ENCODE measurements at places on chromosomes 2 and 18.
A peak's percentile ranks its signal among the peaks of the same experiment; 100 is the strongest.

DNA sequence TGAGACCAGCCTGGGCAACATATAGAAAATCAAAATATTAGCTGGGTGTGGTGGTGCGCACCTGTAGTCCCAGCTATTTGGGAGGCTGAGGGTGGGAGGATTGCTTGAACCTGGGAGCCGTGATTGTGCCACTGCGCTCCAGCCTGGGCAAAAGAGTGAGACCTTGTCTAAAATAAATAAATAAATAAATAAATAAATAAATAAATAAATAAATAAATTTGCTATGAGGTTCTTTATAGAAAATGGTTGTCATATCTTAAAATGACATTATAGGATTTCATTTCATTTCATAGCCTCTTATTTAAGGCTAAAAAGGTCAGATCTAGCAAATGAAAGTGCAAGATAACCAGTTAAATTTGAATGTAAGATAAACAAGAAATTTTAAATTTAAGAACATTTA, 193.0 kb downstream of the NAPG start:
- no peak for DNase-seq

GRCh38 chr2:110126906-110127305, 11.3 kb upstream of the MALL start:
- no peak for DNase-seq

DNA sequence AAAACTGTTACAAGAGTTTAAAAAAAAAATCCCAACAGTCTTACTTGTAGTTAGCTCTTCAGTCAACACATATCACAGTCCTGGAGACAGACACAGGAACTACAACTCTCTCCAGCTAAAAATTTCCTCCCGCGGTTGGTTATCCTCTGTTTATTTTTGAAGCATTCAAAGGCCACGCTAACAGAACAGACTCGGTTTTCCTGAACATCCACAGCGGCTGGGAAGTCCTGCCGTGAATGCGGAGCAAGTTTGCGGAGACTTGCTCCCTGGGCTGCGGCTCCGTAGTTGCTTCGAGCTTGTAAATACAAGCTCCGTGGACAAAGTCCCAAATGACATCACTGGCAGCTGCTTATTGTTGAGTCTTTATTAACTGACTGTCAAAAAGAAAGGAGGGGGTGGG, at the start of gene NCKAP5:
TSS of gene NCKAP5 (minus strand) at position 292 of the 400 bp plus-strand sequence. CDS start 50,937 bp downstream, outside the sequence.
- peak; percentile 22 for DNase-seq

DNA sequence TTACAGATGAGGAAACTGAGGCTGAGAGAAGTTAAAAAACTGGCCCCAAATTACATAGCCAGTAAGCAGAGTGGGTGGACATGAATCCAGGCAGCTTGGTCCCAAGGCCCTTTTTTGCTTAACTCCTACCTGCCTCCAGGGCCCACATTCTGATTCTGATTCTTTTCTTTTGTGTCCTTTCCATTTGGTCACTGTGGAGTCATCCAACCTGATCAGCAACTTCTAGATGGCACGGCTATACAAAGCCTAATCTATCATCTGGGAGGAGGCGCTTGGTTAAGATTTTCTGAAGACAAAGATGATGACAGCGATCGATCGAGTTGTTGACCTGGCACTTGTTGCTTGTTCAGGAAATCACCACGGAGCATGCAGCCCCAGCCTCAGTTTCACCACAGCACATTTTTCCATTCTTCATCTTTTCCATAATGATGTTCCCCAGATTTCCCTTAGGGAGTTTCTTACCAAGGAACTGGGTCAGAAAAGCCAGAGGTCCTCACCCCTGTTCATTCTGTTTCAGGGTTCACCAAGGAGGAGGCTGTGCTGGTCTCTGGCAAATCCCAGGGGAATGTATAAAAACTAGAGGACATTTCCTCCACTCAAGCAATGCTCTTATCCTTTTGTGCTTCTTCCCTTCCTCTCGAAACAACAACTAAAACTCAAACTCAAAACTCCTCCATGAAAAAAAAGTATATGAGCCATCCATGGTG, 6.9 kb upstream of the IGFBP2 start:
- no peak for DNase-seq

DNA sequence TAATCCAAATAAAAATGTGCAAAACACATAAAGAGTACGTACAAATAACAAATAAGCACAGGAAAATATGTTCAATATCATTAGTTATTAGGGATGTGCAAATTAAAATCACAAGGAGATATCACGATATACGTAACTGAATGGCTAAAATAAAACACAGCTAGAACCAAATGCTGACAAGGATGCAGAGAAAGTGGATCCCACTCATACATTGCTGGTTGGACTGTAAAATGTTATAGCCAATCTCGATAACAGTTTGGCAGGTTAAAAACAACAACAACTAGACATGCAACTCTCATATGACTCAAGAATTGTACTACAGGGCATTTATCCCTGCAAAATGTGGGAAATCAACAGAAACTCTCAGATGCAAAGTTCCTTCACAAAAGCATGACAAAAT, 553.9 kb downstream of the ADCYAP1 start:
- DNase-seq: no peak

GRCh38 chr2:155663265-155663664, 669.3 kb downstream of the NR4A2 start:
- DNase-seq: no peak

- no peak for DNase-seq
Measured at GRCh38 chr2:239585422-239585821, 184.6 kb upstream of the HDAC4 start.

DNA sequence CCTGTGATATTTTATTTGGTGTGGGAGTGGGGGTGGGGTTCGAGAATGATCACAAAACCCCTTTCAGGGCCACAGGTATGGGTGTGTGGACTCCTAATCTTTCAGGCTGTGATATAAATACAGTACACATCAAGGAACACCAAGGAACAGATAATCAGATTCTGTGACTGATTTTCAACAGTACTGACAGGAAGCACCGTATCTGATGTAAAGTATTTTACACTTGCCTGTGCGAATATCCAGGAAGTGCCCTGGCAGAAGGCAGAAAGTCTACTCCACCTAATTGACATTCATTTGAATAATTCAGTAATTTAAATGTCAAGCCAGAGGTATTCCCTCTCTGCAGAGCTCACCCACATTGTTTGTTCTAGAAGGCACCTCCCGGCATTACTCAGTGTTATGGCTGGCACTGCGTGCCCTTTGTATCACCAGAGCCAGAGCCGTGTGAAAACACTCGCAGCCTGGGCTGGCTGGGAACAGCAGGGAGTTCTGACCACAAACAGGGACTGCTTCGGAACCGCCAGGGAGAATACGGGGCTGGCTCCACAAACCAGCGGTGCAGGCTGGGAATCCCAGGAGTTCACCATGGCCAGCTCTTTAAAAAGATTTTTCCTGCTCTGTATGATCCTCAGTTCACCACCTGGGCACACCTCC, 91.8 kb downstream of the ACVR1 start:
- DNase-seq: no peak

DNA sequence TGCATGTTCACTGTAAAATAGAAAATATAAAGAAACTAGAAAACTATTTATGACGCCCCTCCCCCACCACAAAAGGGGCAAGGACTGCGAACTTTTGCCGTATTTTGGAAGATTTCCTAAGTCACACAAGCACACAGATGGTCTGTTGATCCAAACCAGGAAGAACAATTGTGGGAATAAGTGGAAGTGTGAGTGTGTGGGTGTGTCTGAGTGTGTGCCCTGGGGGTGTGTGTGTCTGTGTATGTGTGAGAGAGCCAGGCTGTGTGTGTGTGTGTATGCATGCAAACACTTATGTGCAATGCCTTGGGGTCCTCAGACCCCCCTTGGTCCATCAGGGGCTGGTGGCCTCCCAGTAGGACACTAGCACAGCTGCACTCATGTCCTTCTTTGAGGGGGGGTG, 43.1 kb downstream of the HPCAL1 start:
- no peak for DNase-seq

GRCh38 chr2:60447943-60448342, 105.5 kb downstream of the BCL11A start:
- DNase-seq: no peak

- no peak for DNase-seq
Measured at GRCh38 chr2:138201286-138201685, 237.0 kb downstream of the HNMT start.

DNA sequence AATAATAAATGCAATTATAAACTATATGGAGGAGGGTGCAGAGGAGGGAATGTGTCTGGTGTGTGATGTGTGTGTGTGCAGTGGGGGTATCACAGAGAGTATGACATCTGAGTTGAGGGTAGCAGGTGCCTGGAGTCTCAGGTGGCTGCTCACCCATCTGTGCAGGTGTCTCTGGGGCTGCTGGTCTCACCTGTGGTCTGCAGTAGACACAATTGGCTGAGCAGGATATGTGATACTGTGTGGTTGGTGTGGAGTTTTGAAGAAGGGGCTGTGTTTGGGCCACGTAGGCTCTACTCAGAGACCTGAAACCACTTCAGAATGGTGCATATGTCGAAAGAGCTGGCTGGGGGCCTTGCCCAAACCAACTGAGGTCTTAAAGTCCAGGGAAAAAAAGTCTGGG, 17.0 kb downstream of the FABP1 start:
- DNase-seq: no peak

DNA sequence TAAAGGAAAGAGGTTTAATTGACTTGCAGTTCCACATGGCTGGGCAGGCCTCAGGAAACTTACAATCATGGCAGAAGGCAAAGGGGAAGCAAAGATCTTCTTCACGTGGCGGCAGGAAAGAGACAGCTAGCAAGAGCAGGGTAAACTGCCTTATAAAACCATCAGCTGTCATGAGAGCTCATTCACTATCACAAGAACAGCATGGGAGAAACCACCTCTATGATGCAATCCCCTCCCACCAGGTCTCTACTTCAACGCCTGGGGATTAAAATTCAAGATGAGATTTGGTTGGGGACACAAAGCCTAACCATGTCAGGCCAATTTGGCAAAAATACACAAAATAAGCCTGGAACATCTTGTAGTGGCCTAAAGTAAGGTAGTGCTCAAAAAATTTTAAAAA, 152.6 kb downstream of the COL6A3 start:
- DNase-seq: no peak

DNA sequence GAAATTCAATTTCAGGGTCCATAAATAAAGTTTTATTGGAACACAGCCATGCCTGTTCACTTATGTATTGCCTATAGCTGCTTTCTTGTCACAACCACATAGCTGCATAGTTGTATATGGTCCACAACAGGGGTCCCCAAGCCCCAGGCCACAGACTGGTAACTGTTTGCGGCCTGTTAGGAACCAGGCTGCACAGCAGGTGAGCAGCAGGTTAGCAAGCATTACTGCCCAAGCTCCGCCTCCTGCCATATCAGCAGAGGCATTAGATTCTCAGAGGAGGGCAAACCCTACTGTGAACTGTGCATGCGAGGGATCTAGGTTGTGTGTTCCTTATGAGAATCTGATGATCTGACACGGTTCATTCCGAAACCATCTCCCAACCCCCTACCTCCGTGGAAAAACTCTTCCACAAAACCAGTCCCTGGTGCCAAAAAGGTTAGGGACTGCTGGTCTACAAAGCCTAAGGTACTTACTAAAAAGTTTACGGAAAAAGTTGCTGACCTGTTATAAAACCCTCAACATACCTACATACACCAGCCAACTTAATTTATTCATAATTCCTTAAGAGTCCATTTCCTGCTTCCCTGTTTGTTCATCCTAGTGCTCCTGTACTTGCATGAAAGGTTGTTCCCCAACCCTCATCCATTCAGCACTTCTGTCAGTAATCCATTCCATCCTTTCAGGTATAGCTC, 40.1 kb downstream of the NDUFAF7 start:
- DNase-seq: no peak

- DNase-seq: no peak
Measured at GRCh38 chr2:152583512-152584229, 133.6 kb downstream of the PRPF40A start.

- no peak for DNase-seq
Measured at GRCh38 chr2:178881075-178881474, 73.9 kb upstream of the TTN start.

GRCh38 chr18:28905509-28905908, 728.6 kb upstream of the CDH2 start:
- DNase-seq: no peak

- DNase-seq: no peak
Measured at GRCh38 chr2:168604252-168604651, 148.2 kb downstream of the CERS6 start.

DNA sequence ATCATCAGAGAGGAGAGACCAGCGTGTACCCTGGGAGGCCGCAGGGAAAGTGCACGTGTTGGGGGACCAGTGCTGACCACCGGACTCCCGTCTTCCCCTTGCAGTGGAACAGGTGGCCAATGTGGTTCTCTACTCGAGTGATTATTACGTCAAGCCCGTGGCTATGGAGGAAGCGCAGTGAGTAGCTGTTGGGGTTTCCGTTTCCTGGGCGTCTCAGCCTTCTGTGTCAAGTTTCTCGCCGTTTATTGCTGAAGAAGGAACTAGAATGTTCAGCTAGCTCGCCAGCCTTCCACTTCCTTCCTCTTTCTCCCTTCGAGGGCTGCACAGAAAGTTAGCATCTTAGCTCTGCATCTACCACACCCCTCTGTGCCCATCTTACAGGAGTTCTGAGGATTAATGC, 22.8 kb upstream of the DGKD start:
- DNase-seq: no peak

All from HEK293T (cell line).